H1 (cell line): ENCODE measurements at places on chromosomes 5 and 9.

- no peak for DNase-seq
Measured at GRCh38 chr9:73280113-73280512, 128.4 kb downstream of the ANXA1 start.

- DNase-seq = no peak
Measured at GRCh38 chr5:99674101-99674500, 745.3 kb upstream of the CHD1 start.

- no peak for DNase-seq
Measured at GRCh38 chr5:132270335-132270665, 12.8 kb downstream of the PDLIM4 start.

- DNase-seq = no peak
Measured at GRCh38 chr9:1658661-1659362, 356.3 kb upstream of the SMARCA2 start.

DNA sequence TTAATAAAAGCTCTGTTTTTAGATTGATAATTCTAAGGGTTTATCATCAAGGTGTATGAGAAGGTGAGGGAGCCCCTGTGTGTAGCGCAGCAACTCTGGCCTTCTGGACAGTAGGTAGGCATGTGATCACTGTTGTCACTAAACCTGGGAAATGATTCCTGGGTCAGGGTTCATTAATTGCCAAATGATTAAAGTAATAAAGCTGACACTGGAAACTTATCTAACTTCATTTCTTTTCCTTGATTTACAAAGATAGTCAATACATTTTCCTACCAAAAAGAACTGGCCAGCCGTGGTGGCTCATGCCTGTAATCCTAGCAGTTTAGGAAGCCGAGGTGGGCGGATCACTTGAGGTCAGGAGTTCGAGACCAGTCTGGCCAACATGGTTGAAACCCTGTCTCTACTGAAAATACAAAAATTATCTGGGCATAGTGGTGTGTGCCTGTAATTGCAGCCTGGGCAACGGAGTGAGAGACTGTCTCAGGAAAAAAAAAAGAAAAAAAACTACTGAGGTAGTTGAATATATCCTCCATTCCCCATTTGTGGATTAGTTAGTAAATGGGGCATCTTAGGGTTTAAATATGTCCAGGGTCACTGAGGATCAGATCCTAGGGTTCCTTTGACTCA is 2.4 kb downstream of the EHMT1 start:
- no peak for DNase-seq

GRCh38 chr5:112684737-112685136 is 52.9 kb upstream of the APC start:
- DNase-seq = no peak

DNA sequence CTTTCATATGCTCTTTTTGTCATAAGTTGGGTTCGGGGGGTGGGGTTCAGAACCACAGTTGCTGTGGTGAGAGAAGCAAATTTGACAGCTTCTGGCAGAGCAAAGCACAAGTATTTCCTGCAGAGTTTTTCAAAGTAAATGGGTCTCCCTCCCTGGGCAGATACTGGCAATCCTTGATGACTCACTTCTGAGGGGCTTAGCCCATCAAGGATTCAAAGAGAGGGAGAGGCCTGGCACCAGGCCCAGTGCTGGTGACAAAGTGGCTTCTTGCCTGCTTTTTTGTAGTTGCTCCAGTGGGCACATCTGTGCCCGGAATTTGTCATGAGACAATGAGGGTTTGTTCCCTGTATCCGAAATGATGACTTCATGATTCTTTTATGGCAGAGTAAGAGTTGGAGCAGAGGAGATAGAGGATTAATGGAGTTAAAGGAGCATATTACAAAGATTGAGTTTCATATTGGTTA is 46.6 kb upstream of the TNC start:
- DNase-seq = no peak

- no peak for DNase-seq
Measured at GRCh38 chr5:66967826-66968262, 228.8 kb downstream of the CD180 start.

GRCh38 chr9:105198023-105198422 is 46.4 kb upstream of the SLC44A1 start:
- no peak for DNase-seq

- DNase-seq = peak; percentile 82
Measured at GRCh38 chr9:92140074-92140753, 25.0 kb upstream of the SPTLC1 start.

DNA sequence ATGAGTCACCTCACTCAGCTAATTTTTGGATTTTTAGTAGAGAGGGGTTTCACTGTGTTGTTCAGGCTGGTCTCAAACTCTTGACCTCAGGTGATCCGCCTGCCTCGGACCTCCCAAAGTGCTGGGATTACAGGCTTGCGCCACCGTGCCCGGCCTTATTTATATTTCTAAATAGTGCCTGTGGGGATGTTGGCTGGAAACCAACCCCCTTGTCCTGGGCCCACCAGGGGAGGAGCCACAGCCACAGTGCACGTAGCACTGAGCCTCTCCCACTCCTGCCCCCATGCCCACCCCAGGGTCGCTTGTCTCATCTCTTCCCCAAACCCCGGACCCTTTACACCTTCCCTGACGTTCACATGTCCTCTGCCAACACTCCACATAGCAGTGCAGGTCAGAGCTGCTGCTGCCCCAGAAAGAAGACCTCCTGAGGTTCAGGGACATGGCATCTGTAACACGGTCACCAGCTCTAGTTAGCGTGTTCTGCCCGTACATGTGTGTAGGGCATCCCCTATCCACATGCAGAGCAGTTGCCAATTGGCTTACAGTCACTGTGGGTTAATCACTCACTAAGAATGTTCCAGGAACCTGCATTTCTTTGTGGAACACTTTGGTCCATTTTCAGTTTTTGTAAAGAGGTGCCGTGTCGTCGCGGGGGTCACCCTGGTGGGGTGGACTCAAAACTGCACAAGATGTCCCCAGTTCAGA is 10.2 kb upstream of the MRPS2 start:
- DNase-seq = no peak

- DNase-seq = peak; percentile 59
Measured at GRCh38 chr9:21968331-21969010, 25.7 kb downstream of the CDKN2A start.

DNA sequence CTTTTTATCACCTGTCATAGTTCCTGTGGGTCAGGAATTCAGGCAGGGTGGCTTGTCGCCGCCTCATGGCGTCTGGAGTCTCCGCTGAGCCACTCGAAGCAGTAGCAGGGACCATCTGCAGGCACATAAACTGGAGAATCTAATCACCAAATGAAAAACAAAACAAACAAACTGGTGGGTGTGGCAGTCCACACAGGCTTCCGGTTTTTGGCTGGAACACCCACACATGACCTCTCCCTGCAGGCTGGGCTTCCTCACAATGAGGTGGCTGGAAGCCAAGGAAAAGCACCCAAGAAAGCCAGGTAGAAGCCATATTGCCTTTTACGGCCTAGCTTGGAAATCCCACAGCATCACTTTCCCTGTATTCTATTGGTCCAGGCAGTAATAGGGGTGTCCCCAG is 197.0 kb downstream of the SYK start:
- DNase-seq = no peak

DNA sequence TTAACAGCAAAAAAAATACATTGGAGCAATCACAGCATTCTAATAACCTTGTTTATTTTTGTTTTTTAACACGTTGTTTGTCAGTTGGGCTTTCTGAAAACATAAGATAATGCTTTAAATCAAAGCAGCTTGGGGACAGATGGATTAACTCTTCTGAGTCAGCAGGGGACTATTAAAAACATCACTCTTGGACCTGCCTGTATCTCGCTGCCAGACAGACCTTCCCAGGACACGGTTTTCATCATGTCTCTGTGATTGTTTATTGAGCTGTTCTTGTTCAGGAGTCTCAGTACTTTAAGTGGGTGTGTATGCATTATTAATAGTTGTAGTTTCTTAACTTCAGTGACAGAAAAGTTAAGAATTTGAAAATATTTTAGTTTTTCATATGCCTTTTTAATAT is 173.2 kb downstream of the SH3GL2 start:
- DNase-seq = no peak

- DNase-seq = no peak
Measured at GRCh38 chr5:107112216-107112615, 558.5 kb downstream of the EFNA5 start.

GRCh38 chr9:36423206-36423605 is 23.1 kb upstream of the RNF38 start:
- DNase-seq = no peak

DNA sequence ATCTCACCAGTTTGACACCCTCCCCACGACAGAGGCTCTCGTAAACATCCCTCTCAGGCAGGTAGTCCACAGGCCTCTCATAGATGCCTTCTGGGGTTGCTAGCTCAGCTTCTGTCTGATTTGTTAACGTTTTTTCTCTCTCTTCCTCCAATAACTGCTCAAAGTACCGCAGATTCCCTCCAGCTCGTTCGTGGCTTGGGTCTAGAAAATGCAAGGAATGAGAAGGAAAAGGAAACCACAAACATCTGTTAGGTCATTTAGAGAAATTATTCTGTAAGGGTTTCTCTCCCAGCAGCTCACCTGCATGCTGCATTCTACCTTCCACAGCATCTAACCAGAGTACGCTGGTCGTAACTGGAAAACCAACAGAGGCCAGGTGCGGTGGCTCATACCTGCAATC is 18.5 kb downstream of the P4HA2 start:
- no peak for DNase-seq

DNA sequence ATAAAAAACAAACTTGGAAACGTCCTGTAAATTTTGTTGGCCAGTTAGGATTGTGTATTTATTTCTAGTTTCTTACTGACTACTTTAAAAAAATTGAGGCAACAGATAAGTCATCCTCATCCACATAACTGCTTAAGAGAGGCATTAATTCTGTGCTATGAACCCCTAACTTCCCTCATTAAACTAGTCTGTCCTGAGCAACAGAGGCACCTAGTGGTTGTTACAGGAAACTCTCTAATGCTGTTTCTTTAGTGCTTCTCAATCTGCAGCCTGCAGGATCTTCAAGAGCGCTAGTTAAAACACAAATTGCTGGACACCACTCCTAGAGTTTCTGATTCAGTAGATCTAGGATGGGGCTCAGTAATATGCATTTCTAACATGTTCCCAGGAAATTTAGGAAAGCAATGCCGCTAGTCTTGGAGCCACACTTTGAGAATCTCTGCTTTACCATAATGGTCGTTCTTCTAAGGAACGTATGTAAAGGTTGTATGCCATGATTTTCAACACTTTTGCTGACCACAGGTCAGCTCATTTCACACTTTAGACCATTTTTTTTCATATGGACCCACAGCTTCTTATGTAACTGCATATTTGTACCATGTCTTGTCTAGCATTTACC is 410.1 kb upstream of the SMARCA2 start:
- DNase-seq = no peak

DNA sequence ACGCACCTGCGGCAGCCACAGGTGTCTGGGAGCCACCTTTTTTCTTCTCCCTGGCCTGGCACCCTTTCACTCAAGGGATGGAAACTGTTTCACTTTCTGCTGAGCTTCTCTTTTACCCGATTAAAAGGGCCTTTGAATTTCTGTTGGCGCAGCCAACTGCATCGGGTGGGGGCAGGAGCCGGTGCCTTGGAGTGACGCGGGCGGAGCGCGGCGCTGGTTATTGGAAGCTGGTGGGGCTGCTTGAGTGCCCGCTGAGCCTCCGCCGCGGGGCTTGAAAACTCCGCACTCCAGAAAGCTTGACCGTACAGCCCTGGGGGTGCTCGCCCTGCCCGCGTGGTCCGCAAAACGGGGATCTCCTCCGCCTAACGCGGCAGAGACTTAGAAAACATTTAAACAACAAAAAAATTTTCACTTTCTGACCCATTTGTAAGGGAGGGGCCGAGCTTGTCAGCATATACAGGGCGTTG is 52.0 kb upstream of the TJP2 start:
- DNase-seq = no peak

- DNase-seq = no peak
Measured at GRCh38 chr9:96115836-96116235, 186.1 kb downstream of the HSD17B3 start.

GRCh38 chr9:112487799-112488340 is 1.2 kb downstream of the KIAA1958 start:
- no peak for DNase-seq

DNA sequence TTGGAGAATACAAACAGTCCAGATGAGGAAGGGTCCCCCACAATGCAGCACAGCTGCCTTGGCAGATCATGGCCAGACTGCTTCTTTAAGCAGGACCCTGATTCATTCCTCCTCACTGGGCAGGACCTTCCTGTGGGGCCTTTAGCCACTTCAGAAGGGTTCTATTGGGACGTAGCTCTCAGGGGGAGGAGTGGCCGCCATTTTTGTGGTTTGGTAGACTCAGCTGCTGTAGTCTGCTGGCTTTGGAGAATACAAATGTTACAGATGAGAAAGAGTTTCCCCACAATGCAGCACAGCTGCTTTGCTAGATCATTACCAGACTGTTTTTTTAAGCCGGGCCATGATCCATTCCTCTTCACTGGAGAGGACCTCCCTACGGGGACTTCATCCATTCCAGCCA is 57.4 kb downstream of the TMEM38B start:
- DNase-seq = no peak

- DNase-seq = no peak
Measured at GRCh38 chr5:172940268-172941066, 18.8 kb upstream of the RPL26L1 start.

- no peak for DNase-seq
Measured at GRCh38 chr5:111447822-111448221, 64.5 kb downstream of the STARD4 start.

DNA sequence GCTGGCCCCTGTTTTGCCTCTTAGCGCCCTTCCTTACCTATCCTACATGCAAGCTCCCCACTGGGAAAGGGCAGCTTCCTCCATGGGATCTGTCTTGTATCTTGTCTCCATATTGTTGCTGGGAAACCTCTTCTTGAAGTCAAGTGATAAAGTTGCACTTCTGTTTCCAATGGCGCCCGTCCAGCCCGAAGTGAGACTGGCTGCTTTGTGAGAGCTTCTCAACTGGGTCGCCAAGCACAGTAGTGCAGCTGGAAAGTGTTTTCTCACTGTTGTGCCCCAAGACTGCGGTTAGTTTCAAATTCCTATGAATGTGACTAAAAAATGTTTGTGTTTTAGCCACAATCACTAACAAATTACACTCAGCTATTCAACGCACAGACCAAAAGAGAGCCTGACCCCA is 506.6 kb upstream of the MPDZ start:
- no peak for DNase-seq

DNA sequence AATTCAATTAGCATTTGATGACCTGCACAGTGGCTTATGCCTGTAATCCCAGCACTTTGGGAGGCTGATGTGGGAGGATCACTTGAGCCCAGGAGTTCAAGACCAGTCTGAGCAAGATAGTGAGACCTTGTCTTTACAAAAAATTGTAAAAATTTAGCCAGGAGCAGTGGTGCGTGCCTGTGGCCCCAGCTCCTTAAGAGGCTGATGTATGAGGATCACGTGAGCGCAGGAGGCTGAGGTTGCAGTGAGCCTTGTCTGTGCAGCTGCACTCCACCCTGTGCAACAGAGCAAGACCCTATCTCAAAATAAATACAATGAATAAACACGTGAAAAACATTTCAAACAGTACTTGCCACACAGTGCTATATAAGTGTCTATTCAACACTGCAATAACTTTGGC is 4.2 kb downstream of the ABCA1 start:
- no peak for DNase-seq

DNA sequence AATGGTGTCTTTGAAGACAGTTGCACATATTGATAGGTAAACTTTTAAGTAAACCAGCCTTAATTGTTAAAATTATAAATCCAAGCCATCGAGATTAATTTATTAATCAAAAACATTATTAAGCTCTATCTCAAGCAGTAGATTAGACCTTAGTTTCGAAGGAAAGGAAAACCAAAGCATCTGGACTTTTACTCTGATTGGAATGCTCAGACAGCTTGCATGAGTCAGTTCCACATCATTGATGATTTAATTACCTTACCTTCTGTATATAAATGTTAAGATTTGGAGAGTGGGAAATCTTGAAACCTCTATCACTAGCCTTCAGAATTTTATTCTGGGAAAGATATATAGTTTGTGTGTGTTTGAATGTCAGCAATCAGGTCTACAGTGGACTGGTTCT is 23.9 kb downstream of the DCP2 start:
- DNase-seq = no peak
